Heart left ventricle (tissue), 16 donors: ENCODE measurements at places on chromosomes 11 and 22. TPM values are rescaled to one million over a fixed set of nuclear protein-coding genes. Genes with fewer than 3 reads are reported as not detected.

HIPK3 gene
- 36.4 TPM for polyA plus RNA-seq

MS4A1 gene
- not detected for polyA plus RNA-seq

RTN4R gene
- 1.3 TPM for polyA plus RNA-seq

SLC29A2 gene
- polyA plus RNA-seq = 18.2 TPM

BIK gene
- polyA plus RNA-seq = 0.65 TPM

SCN2B gene
- polyA plus RNA-seq = 5.0 TPM
